Peyer's patch (tissue), 4 donors: ENCODE measurements at places on chromosomes 2 and 18. TPM values are rescaled to one million over a fixed set of nuclear protein-coding genes. Genes with fewer than 3 reads are reported as not detected.

- no peak for DNase-seq
Observed at GRCh38 chr2:218397463-218397819, 2.2 kb upstream of the CTDSP1 start.

DNA sequence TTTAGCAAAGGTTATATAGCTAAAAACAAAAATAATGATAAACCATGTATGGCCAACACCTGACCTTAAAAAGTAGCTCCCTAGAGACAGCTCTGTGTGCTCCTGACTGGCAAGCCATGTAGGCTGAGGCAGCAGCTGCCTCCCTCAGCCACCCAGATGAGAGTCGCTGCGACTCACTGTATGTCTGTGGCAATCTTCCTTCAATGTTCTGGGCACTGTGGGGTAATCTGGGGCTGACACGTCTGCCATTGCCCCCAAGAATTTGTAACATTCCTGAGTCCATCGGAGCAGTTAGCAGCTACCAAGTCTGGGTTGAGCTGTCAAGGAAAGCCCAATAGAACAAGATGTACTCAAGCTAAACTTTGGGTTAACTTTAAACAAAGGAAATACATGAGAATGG, 106.4 kb upstream of the DAPL1 start:
- DNase-seq: no peak

- no peak for DNase-seq
Observed at GRCh38 chr2:127155028-127155581, 48.2 kb upstream of the BIN1 start.

- DNase-seq: no peak
Observed at GRCh38 chr18:42773870-42774269, 341.6 kb downstream of the RIT2 start.

GRCh38 chr2:77513191-77513590, 9.0 kb downstream of the LRRTM4 start:
- no peak for DNase-seq

- DNase-seq: no peak
Observed at GRCh38 chr2:137118140-137118539, 352.8 kb downstream of the THSD7B start.

GRCh38 chr2:178718283-178718682, 88.9 kb downstream of the TTN start:
- DNase-seq: no peak

DNA sequence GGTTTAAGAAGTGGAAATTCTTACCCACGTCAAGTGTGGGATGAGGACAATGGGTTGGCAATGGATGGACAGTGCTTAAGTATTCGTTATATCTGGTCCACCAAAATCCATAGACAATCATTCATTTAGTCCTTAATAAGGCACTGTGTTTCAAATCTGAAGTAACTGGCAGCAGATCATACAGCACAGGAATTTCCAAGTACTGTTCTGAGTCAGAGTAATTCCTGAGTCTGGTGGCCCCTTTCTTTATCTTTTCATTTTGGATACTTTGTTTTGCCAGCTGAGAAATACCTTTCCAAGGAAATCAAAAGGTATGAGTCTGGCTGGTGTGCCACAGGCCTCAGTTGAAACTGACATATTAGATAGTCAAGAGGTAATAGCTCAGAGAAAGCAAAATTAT, 31.4 kb upstream of the CCDC102B start:
- no peak for DNase-seq

DNA sequence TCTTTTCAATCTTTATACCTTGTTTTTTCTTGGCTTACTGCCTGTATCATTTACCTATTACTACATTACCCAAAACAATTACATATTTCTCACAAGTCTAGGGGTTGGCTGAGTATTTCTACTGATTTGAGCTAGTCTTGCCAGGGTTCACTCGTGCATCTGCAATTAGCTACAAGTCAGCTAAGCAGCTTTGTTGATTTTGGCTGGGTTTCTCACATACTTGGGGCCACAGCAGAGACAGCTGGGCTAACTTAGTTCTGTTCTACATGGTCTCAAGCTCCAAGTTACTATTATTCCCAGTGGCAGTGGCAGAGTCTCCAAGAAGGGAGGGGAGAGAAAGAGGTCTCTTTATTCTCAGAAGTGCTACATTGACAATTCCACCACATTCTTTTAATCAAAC, 54.7 kb upstream of the SP5 start:
- DNase-seq: no peak

GRCh38 chr18:78140294-78140693, 839.3 kb upstream of the SALL3 start:
- no peak for DNase-seq

- DNase-seq: no peak
Observed at GRCh38 chr2:8478471-8478793, 203.4 kb upstream of the ID2 start.

DNA sequence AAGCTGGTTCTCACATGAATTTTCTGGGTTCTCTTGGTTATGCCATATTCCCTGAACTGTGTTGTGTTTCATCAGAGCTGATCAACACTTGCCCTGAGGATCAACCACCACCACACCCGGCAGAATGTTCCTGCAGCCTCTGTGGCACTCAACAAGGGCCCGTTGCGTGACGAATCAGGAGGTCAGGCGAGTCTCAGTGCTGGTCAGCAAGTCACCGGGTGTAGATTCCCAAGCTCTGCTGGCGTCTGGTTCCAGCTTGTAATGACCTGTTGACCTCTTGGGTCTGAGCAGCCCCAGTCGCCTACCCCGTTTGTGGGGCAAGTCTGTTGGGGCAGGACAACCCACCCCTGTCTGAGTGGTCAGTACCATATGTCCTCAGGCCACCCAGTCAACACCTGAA, 46.0 kb downstream of the ADCY3 start:
- DNase-seq: no peak

DNA sequence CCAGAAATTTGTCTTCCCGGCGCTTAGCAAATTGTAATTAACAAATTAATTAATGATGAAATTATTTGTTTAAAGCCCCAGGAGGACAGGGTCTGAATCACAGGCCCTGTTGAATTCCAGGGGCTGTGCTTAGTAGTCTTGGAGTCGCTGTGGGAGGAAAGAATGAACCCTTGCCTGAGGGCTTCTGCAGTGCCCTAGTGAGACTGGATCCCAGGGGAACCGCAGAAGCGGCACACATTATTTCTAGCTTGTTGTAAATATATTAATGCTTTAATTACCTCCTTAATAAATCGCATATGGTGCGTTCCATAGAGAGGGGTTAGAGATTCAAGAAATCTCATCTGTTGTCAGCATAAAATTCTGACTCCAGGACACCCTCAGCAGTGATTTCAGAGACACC, 235.4 kb downstream of the CELF4 start:
- no peak for DNase-seq

- DNase-seq: no peak
Observed at GRCh38 chr2:232104076-232104646, 142.6 kb downstream of the DIS3L2 start.

DNA sequence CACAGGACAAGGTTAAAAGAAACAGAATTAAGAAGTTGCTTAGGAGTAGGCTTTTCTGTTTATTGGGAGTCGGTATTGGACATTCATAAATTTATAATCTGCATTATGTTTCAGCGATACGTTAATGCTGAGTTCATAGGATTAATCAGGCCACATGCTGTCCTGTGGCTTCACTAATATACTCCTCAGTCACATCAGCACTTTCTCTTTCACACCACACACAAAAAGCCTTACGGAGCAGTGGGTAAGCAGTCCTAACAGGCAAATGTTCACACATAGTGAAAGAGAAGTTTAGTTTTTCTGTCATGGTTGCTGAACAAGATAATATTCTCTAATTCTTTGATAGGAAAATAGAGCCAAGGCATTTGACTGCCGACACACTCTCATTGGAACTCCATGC, 411.7 kb upstream of the RAB12 start:
- no peak for DNase-seq

DNA sequence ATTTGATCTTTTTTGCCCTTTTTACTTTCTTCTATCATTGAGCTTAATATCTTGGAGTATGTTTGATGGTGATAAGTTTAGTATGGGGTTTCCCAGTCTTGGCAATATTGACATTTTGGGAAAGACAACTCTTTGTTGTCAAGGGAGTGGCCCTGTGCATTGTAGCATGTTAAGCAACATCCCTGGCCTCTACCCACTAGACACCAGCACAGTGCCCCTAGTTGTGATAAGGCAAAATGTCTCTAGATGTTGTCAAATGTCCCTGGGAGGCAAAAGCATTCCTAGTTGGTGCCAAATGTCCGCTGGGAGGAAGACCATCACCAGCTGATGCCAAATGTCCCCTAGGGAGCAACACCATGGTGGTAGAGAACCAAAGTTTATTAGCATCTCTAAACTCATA, 28.2 kb downstream of the GULP1 start:
- DNase-seq: no peak

DNA sequence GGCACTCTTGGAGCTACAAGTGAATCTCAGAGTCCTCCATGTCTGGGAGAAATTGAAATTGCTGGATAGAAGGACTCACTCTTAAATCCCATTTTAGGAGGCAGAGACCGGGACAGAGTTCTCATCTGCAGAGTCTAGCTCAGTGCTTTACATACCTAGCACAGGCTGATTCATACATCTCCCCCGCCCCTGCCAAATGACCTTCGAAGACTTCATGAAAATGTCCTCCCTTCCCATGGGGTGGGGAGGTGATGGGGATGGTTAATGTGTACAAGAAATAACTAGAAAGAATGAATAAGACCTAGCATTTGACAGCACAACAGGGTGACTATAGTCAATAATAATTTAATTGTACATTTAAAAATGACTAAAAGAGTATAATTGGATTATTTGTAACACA, 8.2 kb upstream of the SERPINB5 start:
- no peak for DNase-seq

DNA sequence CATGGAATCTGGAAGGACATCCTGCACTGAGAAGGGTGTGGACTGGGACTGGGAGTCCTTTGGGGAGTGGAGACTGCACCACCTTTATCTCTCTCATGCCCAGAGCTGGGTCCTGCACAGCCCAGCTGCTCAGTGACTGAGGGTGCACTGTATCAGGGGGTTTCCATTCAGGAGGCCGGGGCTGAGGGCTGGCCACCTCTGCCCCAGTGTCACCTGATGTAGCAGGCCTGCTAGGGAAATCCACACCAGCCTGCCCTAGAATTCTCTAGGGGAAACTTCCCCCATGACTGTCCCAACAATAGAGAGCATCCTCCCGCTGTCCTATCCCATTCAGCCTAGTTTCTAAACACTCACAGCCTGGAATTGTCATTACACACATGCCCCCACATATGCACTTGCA, 116.7 kb downstream of the CTIF start:
- no peak for DNase-seq

- DNase-seq: no peak
Observed at GRCh38 chr2:177806025-177806424, 266.6 kb downstream of the PDE11A start.

DNA sequence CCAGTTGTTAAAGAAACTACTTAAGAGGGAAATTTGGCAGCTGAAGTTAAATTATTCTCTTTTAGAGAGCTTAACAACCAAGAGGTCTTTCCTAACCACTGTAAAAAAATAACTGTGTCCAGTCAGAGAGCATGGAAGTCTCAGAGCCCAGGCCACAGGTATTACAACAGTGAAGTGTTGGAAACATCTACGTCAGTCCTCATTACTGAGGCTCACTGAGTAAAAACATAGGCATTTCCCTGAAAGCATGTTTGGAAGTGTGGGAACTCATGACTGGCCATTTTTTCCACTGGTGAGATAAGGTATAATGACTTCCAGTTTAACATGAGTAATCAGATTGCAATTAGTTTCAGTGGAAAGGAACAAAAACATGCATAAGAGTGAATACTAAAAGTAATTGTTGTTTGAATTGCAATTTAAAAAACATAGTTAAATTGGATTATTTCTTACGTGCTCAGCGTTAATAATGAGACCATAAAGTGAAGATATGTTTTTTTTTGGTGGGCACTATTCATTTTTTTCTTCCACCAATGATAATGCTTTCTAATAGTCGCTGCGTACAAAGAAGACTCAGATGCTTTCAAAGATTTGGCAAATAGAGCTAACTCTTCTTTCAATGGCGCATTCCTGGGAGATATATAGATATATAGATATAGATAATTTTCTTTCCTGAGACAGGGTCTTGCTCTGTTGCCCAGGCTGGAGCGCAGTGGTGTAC, 60.8 kb downstream of the EFEMP1 start:
- no peak for DNase-seq

DNA sequence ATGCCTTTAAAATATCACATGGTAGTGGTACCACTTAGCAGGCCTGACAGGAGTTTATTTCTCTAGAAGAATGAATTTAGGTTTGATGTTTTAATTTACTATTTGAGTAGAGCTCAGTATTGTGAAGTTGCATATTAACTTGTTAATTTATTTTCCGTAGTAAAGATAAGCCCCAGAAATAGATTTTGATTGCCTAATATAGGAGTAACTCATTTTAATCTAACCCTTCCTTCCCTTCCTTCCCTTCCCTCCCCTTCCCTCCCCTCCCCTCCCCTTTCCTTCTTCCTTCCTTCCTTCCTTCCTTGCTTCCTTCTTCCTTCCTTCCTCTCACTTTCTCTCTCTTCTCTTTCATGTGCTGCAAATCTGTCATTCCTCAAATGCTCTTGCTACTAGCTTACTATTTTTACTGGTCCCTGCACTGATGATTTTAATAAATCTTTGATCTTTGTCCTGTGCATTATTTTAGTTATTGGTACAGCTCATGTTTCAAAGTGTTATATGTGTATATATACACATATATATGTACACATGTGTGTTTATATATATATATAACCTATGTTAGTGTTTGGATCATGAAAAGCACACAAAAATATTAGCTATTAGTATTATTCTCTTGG, 862.6 kb upstream of the CNTNAP5 start:
- no peak for DNase-seq

- DNase-seq: no peak
Observed at GRCh38 chr2:197249381-197250083, 61.0 kb downstream of the ANKRD44 start.

GRCh38 chr18:53025247-53025646, 685.2 kb downstream of the DCC start:
- DNase-seq: no peak

DNA sequence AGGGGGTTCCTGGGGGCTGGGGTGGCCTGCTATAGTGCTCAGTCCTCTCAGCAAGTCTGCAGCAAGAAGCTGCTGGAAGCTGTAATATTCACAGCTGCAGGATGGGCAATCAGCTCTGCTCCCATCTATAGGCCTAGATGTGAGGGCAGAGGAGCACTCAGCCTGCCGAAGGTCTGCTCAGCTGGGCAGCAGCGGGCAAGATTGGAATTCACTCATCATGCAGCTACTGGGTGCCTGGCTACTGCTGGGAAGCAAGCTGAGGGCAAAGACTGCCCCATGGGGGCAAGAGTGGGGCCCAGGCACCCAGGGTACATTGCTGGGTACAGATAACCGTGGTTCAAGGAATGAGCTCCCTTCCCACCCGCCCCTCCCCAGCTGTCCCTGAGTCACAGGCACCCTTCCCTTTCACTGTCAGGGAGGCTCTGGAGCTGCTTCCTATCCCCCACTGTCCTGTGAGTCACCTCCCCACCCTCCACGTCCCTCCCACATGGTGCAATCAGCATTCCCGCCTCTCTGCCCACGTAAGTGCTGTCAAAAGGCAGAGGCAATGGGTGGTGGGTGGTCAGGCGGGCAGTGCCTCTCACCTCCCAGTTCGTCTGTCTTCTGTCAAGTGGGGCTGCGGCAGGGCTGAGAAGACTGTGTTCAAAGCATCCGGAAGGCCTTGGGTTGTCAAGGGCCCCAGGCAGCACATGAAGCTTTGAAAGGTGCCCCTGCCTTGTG, 169.2 kb downstream of the TRIM43 start:
- no peak for DNase-seq

The MAP2 gene
- total RNA-seq: 5.2 TPM

The RNF152 gene
- total RNA-seq: 150 TPM

The GNAL gene
- total RNA-seq: 2.6 TPM

The PSD4 gene
- total RNA-seq: 125 TPM

The C2orf72 gene
- 46.2 TPM for total RNA-seq

The WDR7 gene
- total RNA-seq: 36.8 TPM

The IL18R1 gene
- 19.4 TPM for total RNA-seq

The RGPD3 gene
- total RNA-seq: not detected

The RAB31 gene
- total RNA-seq: 66.8 TPM
